ENCODE measurements at places on chromosomes 7 and 10.
A peak's percentile ranks its signal among the peaks of the same experiment; 100 is the strongest.

GRCh38 chr10:102619281-102619981 lies 24.8 kb upstream of the TRIM8 start:
- no peak for DNase-seq

DNA sequence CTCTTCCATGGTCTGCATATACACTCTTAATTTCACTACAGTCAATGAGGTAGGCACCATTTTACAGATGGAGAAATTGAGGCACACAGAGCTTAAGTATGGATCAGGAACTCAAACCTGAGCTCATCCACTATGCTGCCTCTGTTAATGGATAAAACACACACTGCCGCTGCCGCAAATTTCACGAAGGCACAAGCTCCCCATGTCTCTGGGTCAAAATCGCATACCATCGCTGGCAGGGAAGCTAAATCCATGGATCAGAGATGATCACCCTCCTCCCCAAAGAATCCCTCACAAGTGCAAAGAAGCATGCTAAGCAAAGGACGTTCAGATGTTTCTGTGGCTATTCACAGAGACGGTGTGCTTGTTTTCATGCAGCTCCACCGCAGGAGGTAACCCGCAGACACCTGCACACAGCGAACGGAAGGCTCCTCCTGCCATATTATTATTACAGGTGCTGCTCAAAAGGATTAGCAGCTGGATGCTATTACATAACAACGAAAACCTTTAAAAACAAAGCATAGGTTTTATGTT lies 109.3 kb downstream of the UBE2H start:
- DNase-seq, result no peak

GRCh38 chr10:89543841-89544240 lies 8.4 kb upstream of the SLC16A12 start:
- DNase-seq, result no peak

GRCh38 chr7:151009327-151010036 lies 14.8 kb downstream of the ATG9B start:
- no peak for DNase-seq

DNA sequence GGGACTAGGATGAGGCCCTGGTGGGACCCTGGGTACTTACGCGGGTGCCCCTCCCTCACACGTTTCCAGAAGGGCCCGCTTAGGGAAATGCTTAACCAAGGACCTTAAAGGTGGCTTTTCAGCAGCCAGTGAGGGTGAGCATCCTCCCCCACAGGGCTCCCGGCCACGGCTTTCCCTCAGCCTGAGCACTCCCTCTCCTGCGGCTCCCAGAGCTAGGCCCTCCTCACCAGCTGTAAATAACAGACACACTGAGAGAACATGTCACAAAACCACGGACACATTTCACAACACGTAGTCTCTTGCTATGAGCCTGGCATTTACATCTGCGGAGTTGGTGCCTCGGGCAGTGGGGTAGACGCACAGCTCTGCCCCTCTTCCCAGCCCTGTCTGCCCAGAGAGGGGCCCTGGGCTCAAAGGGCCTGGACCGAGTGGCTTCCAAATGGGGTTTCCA lies 25.2 kb downstream of the GRID1 start:
- DNase-seq, result no peak

GRCh38 chr10:36789974-36790373 lies 335.4 kb upstream of the ANKRD30A start:
- DNase-seq, result no peak

GRCh38 chr7:1569016-1569415 lies 816 bp downstream of the PSMG3 start:
- no peak for DNase-seq

GRCh38 chr7:109844362-109844761 lies 1246.6 kb upstream of the LRRN3 start:
- no peak for DNase-seq

GRCh38 chr10:116836902-116837523 lies 12.3 kb upstream of the ENO4 start:
- DNase-seq, result no peak

GRCh38 chr7:27146491-27147198 lies 929 bp downstream of the HOXA6 start:
- DNase-seq, result no peak

- no peak for DNase-seq
These were observed 493.9 kb upstream of the IGFBP3 start for GRCh38 chr7:46414946-46415345.

DNA sequence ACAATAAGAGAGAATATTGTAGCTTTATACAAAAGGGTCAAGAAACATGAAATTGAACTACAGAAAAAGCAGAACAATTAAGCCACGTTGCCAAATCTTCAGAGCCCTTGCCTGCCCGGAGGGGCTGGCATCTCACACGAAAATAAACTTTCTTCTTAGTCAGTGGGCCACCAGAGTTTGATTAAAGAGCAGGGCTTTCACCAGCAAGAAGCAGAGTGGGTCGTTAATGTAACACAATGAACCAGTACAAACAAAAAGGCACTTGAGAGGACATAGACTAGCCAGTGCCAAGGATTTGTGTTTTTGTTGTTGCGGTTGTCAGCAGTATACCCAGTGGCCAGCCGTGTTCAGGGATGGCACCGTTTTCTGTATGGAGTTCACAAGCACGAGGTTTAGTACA lies 155.4 kb downstream of the NRP1 start:
- DNase-seq, result no peak

GRCh38 chr10:28878236-28878970 lies 201.1 kb downstream of the BAMBI start:
- no peak for DNase-seq

DNA sequence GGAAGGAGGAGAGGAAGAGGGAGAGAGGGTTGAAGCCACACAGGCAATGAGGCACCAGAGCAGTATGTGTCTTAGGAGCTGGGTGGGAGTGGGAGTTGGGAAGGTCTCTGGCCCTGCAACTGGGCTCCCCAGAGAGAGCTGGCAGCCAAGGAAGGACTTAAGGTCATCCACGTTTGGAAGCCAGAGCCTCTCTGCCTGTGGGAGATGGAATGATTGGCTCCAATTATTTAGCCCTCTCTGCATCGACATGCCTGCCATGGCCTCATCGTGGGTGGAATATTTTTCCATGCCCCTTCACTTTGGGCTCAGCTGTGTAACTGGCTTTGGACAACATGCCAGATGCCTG lies 478.5 kb downstream of the RPS24 start:
- no peak for DNase-seq

- DNase-seq, result no peak
These were observed 155.7 kb downstream of the LCOR start for GRCh38 chr10:96987842-96988175.

DNA sequence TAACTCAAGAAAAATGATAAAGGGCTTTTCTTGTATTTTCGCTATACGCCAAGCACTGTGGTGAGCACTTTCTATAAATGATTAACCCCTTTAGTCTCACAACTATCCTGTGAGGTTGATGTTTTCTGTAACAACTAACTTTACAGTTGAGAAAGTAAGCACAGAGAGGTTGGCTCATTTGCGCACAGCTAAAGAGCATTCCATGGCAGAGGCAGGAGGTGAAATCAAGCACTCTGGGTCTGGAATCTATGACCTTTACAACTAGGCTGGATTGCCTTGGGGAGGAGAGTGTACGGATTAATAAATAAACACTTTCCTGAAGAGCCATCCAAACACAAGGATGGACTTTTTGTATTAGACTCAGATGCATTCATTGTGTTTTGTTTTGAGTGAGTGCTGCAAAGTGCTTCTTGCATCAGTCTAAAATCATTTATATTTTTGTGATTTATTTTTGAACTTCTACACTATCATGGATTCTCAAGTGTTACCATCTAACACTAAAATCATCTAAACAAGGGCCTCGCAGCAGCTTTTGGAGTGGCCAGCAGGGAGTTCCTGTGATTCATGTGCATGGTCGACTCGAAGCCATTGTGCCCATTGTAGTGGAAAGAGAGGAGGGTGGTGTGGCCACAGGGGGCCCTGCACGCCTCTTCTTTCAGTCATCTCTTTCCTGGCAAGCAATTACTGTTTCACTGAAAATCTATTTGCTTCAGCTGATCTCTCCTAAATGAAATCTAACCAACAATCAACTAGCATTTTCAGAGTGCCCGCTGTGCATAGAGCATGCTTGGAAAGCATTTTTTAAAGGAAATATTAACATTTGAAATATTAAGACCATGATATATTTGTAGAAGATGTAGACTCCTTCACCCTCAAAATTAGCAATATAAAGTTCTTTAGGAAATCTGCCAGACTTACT lies 633.4 kb upstream of the COBL start:
- DNase-seq, result no peak

- DNase-seq, result peak; percentile 26
These were observed at the start of gene NOD1 for GRCh38 chr7:30478349-30479201. Gene NOD1 (minus strand): TSS chr7:30478784. CDS start chr7:30456921, 21,863 bp downstream.

- no peak for DNase-seq
These were observed 8.1 kb upstream of the OLAH start for GRCh38 chr10:15035385-15036301.

GRCh38 chr10:102460836-102461186 lies 9.5 kb upstream of the C10orf95 start:
- DNase-seq, result no peak

DNA sequence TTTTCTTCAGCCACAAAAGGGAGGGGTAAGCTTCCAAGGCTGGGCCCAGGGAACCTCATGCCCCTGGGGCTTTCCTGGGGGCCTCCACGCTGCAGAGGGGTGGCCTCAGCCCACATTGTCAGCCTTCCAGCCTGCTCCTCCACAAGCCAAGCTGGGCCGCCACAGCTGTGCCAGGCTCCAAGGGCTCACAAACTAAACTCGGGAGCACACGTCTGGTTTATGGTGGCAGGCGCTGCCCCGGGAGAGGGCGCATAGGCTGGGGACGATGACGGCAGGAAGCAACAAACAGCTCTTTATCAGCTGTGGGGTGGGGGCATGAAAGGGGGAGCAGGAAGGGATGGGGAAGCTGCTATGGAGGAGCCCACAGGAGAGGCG lies 6.3 kb upstream of the CDH23 start:
- DNase-seq, result no peak

- DNase-seq, result no peak
These were observed 539 bp upstream of the MKLN1 start for GRCh38 chr7:131327049-131327625.

- DNase-seq, result no peak
These were observed 8.6 kb upstream of the ELFN1 start for GRCh38 chr7:1661461-1661860.

DNA sequence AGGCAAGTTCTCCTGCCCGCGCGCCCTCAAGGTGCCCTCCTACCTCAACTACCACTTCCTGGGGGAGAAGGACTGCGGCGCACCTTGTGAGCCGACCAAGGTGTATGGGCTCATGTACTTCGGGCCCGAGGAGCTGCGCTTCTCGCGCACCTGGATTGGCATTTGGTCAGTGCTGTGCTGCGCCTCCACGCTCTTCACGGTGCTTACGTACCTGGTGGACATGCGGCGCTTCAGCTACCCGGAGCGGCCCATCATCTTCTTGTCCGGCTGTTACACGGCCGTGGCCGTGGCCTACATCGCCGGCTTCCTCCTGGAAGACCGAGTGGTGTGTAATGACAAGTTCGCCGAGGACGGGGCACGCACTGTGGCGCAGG lies 1.4 kb downstream of the FZD1 start:
- no peak for DNase-seq

DNA sequence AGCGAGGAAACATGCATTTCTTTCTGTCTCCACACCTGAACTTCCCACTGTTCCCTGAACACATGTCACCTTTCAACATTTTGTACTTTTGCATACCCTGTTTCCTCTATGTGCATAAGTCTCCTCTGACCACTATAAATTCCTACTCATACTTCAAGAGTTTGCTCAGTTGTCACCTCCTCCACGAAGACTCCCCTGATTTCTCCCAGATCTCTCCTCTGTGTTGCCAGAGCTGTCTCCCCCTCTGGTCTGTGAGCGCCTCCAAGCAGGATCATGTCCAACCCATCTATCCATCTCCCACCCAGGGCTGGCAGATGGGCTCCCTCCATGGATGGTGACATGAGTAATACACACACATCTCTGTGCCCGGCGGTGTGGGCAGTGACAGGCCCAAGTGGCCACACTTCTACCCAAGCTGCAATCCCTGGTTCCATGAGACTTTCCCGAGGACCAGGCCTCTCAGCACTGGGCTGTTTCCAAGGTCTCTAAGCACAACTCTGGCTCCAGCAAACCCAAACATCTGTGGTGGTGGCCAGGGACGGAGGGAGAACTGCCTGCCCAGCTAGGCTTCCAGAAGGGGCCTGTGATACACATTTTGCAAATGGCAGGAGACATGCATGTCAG lies 135.9 kb downstream of the GRID1 start:
- no peak for DNase-seq

DNA sequence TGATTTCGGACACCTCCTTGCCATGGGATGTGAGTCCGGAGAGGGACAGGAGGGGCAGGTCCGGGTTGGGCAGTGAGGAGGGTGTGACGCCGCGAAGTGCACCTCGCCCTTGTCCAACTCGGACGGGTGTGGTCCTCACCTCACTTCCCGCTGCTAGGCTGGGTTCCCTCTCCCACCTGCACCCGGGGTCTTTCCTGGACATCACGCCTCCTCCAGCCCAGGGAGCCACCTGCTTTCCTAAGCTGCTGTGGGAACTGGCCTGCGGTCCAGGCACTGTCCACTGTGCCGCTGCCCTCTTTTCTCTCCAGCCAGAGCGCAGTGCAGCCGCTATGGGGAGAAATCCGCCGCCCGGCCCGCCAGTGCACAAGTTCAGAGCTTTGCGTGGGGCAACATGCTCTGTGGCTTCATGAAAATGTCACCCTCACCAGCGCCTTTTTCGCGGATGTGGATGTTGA lies 45.0 kb upstream of the ZNF716 start:
- DNase-seq, result no peak

DNA sequence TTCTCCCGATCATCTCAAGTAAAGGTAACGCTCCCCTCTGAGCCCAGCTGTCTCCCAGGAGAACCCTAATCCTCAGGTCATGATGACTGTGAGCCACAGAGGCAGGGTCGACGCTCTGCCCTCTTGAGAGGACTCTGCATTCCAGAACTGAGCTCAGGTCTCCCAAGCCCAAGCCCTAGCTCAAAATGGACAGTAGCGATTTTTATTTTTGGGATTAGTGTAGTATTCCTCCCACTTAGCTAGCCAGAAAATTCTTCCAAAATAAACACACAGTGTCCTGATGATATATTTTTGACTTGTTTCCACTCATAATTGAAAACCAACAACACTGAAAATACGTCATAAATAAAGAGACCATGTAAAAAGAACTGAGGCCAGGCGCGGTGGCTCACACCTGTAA lies 462.0 kb upstream of the MGMT start:
- no peak for DNase-seq

- no peak for DNase-seq
These were observed 19.1 kb upstream of the OPALIN start for GRCh38 chr10:96377816-96378294.

DNA sequence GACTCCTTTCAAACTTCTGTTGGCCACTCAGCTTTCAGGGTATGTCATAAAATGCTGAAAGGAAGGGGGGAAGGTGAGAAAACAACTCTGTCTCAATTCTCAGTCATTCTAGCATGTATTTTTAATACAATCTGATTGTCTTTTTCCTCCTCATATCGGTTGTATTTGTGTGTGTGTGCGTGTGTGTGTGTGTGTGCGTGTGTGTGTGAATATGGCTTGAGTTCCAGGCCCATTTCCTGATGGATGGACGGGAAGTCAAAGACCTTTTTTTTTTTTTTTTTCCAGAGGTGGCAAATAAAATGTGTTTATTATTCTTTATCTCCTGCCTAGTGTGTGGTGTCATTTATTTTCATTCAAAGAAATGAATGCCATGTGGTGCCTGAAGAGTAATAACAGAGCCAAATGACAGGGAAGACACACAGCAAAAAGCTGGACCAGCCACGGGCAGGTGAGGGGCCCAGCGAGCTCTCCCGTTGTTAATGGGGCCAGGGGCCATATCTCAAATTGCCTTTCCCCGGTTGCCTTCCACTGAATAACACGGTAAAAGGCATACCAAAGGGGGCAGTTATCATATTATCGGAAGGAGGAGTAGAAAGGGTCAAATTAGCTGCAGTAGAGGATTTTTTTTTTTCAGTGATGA lies 3.1 kb upstream of the PLXNA4 start:
- no peak for DNase-seq

All from D721Med (cell line).